Left hindlimb (tissue), 1 donor: ENCODE measurements at places on chromosomes 5 and 9.

GRCh38 chr5:177410575-177410974 is 1.2 kb upstream of the F12 start:
- no peak for DNase-seq

DNA sequence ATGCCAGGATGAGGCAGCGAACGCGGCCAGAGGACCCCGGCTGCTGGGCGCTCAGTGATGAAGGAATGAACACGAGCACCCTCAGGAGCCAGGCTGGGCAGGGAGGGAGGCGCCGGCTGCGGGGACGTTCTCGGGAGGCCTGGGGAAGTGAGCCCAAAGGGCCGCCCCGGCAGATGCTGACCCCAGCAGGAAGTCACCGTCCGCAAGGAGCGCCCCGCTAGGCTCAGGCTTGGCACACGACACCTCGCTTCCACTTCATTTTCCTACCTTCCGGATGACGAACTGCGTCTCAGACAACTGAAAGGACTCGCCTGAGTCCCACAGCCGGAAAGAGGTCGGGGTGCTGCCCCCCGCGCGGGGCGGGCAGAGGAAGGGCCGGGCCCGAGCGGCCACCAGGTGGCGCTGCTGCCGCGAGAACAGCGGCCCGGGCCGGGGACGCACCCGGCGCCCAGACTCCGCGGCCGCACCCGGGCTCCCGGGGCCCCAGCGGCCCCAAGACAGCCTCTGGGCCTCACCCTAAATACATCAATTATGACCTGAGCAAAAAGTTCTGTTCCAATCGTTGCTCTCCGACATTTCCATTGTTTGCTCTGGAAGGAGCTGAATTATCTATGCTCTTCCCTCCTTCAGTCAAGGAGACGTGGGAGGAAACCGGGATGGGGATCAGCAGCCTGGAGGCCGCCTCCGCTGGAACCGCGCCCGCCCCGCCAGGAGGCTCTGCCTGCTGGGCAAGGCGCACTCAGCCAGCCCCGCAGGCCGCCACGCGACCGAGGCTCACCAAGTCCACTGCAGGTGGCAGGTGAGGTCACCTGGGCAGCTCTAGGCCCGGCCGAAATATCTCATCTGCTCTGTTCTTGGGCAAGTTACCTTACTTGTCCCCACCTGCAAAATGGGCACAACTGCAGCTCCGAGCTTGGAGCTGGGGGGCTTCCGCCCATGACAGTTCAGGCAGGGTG is 107.0 kb downstream of the ZNF354C start:
- peak; percentile 71 for DNase-seq

DNA sequence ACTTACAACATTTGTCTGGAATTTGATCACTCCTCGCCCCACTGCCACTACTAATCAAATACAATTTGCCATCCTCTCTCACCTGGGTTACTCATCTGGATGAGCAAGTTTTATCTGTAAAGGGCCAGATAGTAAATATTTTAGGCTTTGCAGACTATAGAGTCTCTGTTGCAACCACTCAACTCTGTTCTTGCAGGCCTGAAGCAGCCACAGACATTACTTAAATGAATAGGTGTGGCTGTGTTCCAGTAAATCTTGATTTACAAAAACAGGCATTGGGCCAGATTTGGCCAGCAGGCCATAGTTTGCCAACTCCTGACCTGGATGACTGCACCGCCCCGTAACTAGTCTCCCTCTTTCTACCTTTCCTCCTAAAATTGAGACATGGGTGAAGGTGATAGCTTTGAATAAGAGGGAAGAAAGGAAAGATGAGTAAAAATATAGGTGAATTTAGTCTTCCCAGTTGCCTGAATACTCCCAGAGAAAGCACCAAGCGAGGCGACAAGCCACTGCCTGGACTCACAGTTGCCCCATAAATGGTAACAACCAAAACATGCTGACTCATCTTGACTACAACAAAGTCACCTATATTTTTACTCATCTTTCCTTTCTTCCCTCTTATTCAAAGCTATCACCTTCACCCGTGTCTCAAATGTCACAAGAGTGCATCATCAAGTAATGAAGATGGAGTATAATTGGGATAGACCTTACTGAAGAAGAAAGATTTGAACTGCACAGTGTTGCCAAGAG is 32.5 kb upstream of the SCAMP1 start:
- no peak for DNase-seq

- no peak for DNase-seq
Measured at GRCh38 chr9:116368680-116369079, 215.1 kb downstream of the PAPPA start.

- DNase-seq, result no peak
Measured at GRCh38 chr5:111859031-111859430, 102.0 kb upstream of the NREP start.

DNA sequence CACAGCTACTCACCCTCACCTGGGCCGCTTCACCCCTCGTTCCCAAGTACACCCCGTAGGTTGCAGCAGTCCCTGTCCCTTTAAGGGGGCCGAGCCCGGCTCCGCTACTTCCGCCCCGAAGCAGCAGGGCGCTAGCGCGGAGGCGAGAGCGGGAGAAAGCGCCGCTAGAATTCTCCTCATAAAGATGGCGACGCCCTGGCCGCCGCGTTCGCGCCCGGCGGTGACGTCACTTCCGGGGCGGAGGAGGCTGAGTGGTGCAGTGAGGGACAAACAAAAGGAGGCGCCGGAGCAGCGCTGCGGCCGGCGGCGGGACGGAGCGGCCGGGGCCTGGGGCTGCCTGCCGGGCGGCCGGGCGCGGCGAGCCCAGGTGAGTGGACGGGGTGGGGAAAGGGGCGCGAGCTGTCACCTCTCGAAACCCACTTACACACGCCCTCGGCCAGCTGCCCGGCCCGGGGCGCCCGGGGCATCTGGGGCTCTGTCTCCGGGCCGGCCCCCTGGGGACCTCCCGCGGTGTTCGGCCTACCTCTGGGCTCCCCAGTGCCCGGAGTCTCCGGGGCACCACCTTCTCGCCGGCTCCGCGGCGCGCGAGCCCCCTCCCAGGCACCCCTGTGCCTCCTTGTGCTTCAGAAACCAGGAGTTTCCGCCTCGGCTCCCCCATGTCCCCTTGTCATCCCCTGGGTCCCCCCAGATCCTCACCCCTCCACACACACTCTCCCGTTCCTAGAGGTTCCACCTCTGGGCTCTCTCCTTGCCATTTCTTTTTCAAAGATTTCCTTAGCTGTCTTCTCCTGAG is at the start of the genes KYAT1 and LRRC8A:
KYAT1 (minus strand) TSS at position 67 of the 793 bp plus-strand sequence. CDS start 36,545 bp downstream, outside the sequence.
LRRC8A (plus strand) TSS at position 250 of the 793 bp plus-strand sequence. CDS start 25,032 bp downstream, outside the sequence.
- peak; percentile 98 for DNase-seq

DNA sequence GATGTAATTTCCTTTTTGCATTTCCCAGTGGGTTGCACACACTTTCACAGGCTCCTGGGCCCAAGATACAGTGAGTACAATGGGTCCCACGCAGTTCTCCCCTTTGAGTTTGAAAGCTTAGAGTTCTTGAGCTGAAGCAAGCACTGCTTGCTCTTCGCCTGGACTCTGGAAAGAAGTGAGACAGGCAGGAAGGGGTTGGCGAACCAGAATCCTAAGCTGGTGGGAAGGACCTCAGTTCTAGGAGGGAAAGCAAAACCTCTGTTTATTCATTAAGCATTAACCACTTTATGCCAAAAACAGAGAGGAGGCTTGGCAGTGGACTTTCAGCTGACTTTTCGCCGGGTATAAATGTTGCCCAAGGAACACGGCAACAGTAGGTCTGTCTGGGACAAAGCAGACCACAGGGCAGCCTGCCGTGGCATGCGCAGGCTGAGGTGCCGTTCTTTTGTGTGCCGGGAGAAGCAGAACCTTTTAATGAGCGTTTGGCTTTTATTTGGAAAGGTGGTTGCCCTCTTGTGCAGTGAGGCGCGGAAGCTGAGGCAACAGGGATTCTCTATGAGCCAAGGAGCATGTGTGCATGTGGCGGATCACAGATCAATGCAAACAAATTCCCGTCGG is 239.9 kb upstream of the PANK3 start:
- DNase-seq, result no peak

DNA sequence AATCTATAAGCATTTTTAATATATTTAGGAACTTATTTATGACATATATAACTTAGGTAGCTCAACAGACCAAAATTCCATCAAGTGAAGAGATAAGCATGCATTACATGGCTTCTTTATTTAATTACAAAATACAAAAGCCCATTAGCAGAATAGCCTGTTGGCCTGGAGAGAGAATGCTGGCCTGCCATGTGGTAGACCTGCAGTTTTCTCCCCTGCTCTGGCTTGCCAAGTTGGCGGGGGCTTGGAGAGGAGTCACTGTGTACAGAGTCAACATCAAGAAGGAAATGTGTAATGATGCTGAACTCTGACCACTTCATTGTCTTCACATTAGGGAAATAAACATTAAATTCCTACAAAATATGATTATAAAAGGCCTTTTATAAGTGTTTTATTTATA is 69.8 kb upstream of the CNTLN start:
- no peak for DNase-seq

- no peak for DNase-seq
Measured at GRCh38 chr5:39187831-39188731, 31.3 kb downstream of the FYB1 start.

GRCh38 chr5:982377-983237 is 26.0 kb upstream of the NKD2 start:
- peak; percentile 34 for DNase-seq

DNA sequence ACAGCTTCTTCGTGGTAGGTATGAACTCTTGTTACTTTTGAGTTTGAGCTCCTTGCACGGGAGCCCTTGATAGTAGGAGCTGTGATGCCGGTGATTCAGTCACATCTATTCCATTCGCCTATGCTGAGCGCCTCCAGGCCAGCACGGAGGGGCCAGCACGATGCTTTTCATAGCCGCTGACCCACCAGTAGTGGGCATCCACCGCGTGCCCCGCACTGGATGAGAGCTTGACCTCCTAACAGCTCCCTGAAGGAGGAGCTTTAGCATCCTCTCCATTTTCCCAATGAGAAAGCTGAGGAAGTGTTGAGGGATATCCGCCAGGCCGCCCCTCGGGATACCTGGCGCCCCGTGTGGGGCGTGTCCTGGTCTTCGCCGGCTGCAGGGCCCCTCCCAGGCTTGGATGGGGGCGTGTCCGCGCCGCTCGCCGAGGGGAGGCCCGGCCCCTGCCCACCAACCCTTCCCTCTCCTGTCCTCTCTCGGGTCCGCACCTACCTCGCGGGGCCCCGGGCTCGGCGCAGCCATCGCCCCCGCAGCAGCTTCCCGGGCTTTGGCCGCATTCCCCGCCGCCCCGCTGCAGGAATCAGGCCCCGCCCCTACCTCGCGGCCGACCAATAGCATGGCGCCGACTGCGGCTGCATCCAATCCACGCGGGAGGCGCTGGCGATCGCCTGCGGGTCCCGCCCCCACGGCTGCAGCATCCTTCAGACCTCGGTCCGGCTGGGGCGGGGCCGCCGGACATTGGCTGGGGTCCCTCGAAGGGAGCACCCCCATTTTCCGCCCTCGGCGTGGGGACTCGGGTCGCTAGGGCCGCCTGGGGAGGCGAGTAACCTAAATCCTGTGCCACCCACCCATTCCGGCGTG is at the start of gene PIP5KL1:
PIP5KL1 (minus strand) TSS at position 547 of the 861 bp plus-strand sequence; CDS start at position 522, 25 bp downstream.
- DNase-seq, result peak; percentile 88
